ENCODE measurements at places on chromosomes 2 and 18.

- no peak for DNase-seq
Observed at GRCh38 chr2:2738276-2738675, 407.2 kb upstream of the MYT1L start.

- DNase-seq = no peak
Observed at GRCh38 chr2:166434491-166434890, 58.7 kb upstream of the SCN9A start.

- no peak for DNase-seq
Observed at GRCh38 chr2:138323382-138324067, 178.0 kb upstream of the SPOPL start.

DNA sequence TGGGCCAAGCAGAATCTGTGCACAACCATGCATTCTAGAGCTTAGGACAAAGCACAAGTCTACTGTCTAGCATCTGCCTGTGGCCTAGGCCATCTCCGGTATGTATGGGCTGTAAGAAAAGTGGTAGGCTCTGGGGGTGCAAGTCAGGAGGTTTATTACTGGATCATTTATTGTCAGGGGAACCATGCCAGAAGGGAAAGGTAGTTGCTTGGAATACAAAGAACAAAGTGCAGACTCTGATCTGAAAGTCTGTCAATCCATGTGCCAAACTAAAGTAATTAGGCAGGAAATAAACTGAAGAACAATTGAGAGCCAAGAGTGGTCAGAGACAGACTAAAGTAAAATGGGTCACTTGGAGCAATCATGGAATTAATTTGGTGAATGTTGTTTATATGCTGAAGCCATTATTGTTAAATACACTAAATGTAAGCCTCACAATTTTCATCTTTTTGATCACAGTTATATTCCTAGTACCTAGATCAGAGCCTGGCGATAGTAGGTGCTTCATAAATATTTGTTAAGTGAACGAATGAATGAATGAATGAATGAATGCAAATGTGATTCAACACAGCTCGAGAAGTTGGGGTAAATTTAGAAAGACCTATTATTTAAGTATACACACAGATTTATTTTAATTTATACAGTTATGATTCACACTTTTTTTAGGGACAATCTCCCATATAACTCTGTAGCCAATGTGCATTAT, 260.7 kb upstream of the STON1 start:
- no peak for DNase-seq

- no peak for DNase-seq
Observed at GRCh38 chr2:54589340-54590215, 133.5 kb downstream of the SPTBN1 start.

GRCh38 chr2:68411397-68412126, 46.5 kb downstream of the PLEK start:
- no peak for DNase-seq

- no peak for DNase-seq
Observed at GRCh38 chr2:207331674-207332073, 165.9 kb upstream of the KLF7 start.

DNA sequence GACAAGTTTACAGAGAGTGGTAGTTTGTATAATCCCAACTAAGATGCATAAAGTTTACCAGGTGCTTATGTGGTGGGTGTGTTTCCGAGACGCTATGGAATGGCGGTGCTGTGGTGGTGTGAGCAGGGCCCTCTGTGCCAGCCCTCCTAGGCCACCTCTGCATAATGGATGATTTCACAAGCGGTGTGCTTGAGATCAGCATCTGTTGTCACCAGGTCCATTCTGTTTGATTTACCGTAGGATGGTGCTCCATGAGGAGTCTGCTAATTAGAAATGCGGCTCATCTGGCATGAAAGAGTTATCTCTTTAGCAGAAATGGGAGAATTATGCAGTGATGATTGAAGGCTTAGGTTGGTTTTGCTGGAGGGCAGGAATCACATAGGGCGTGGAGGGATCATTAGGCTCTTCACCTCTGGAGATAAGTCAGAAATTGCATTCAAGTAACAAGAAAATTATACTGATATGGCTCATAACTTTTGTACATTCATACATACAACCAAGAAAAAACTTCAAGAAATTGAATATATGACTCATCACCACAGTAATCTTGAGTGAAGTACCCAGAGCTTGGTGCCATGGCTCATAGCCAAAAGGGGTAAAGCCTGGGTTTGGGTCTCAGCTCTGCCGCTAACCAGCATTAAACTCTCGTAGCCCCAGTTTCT, 41.4 kb downstream of the CRIM1 start:
- DNase-seq = no peak

DNA sequence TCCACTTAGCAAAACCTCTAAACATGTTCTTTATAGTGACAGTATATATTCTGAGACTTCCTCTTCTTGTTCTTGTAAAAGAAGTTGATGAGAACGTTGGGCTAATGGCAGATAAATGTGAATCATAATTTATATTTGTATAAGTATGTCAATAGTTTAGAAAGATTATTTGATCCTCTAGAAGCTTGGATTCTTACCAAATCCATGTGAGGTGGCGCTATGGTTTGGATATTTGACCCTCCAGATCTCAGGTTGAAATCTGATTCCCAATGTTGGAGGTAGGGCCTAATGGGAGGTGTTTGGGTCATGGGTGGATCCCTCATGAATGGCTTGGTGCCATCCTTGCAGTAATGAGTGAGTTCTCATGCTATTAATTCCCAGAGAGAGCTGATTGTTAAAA, 29.8 kb upstream of the SCN1A start:
- no peak for DNase-seq

- no peak for DNase-seq
Observed at GRCh38 chr2:188647430-188648070, 326.6 kb upstream of the COL3A1 start.

GRCh38 chr2:207180741-207181140, 15.0 kb upstream of the KLF7 start:
- DNase-seq = no peak

- DNase-seq = no peak
Observed at GRCh38 chr2:75870651-75871137, 160.0 kb upstream of the GCFC2 start.

DNA sequence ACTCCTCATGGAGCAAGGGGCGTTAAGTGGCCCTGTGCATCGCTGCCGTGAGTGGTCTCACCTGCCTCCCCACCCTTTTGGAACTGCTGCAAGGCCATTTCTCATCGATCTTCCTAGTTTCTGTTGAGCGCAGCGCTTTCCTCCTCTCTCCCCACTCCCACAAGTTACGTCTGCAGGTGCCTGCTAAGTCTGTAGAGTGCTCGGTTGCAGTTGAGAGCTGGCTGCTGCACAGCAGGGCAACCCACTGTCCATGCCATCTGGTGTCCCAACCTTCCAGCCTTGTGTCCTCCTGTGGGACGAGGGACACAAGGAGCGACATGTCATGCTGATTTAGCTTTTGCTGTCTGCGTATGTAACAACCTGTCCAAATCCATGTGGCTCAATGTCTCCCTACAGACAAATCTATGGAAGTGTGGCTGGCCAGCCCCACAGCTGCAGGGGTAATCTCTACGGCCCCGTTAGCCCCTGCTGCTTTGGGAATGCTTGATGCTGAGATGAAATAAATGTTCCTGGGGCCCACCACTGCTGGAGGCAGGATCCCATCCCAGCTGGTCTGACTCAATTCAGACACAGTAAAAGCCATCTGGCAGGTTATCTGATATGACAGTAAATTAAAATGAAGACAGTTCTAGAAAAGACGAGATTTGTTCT, 68.1 kb upstream of the TCF7L1 start:
- no peak for DNase-seq

DNA sequence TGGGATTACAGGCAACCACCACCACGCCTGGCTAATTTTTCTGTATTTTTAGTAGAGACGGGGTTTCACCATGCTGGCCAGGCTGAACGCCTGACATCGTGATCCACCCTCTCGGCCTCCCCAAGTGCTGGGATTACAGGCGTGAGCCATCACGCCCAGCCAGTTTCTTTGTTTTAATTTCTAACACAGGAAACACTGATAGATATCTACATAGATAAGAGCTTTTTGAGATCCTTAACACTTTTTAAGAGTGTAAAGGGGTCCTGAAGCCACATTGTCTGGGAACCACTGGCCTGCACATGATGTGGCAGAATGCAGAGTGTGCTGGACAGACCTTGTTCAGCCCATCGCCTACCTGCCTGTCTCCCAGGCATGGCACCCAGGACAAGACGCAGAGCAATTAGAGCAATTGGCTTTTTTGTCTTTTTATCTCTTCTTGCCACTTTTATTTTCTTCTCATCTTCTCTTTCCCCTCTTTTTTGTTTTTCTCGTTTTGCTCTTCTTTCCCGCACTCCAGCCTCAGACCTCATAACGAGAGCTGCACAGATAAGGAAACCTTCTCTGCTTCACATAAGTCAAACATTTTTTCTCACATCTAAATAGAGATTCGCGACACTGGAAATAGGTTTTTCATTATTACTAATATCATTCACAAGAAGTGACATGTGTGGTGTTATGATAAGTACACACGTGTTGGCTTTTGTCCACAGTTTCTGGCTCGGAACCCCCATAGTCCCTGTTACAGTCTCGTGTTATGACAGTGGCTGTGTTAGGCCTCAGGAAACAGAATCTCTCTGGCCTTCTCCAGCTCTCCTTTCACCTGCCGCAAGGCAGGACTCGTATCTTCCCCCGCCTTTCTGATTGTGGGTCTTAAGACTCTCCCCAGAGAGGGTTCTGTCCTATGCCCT, 25.2 kb upstream of the GPR55 start:
- DNase-seq = no peak

DNA sequence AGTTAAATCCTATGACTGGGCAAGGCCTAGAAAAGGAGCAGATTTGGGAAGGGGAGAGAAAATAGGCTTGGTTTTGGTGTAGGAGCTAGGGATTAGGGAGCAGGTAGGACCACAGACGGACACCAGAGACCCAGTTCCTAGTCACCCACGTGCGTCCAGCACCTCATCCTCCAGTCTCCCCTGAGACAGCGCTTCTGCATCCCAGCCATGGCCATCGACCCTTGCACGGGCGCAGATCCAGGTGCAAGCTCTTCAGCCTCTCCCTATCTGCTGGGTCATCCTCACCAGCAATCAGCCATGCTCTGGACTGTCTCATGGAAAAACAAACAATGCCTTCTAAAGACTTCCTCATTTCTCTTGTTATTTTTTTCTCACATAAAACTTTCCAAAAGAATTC, 246.8 kb upstream of the RAB6C start:
- DNase-seq = no peak

- DNase-seq = no peak
Observed at GRCh38 chr2:206805887-206806607, 40.6 kb downstream of the FASTKD2 start.

DNA sequence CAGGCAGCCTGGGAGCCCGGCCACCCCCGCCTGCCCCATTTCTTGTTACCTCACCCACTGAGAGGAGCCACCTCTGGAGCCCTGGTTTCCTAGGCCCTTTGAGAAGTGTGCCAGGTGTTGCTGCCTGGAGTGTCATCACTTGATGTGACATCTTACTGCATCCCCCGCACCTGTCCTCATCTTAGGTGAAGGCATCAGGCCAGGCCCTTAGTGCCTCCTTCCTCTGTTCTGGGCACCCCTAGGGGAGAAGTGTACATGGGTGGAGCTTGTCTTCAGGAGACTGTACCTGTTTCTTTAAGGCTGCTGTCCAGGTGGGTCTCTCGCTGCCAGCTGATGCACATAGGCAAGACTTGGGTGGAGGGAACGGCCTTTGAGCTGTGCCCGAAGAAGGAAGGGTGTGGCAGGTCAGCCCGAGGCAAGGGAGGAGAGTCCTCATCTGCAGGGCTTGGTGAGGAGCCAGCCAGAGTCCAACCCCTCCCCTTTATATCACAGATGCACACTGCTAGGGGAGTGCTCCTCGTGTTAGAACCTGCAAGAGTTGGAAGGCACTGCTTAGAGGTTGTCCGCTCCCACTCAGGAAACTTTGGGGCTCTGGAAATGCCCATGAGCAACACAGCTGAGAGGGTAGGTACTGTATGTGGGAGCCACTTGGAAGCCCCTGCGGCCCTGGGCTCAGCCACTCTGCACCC, 45.9 kb downstream of the NCK2 start:
- DNase-seq = no peak

DNA sequence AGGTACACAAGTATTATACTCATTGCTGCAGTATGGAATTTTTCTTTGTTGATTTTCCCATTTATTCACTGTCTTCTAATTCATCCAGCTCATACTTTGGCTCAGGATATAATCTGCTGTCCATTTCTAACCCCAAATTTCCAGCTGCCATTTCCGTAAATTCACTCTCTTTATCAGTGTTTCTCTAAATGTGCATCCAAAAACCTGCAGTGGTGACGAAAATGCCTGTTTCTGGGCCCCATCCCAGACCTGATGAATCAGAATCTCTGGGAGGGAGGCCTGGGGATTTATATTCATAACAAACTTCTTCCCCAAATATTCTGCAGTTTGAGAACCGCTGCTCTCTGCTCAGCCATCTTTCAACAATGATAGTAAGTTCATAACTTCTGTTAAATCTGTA, 86.6 kb downstream of the VWC2L start:
- no peak for DNase-seq

DNA sequence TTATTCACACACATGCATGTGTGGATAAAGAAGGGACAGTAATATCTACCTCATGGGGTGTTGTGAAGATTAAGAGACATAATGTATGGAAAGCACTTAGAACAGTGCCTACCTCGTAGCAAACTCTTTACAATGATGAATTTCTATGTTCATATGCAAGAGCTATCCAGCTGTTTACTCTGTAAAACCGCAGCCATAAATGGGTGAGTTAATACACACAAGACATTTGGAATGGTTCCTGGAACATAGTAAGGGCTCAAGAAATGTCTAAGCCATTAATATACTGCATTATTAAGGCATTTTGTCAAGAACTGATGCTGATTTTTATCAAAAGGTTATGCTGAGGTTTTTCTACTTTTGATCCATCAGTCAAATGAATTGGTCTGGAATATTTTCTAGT, 1076.2 kb downstream of the TSN start:
- DNase-seq = no peak

GRCh38 chr2:11753886-11754699, 7.7 kb downstream of the LPIN1 start:
- DNase-seq = no peak

DNA sequence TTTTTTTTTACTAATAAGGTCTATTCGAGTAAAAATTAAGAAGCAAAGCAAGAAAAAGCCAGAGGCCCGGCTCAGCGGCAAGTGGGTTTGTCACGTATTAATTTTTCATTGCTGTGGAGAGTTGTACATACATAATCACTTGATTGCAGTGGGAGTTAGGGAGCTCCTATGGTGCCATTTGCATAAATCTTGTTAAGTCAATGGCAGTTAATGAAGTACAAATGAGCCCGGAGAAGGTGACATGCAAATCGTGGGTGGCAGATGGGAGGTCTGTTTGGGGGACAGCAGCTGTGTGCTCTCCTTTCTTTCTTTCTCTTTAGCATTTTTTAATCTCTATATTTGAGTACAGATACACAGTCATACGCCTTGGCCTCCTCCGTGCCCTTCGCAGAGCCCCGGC, 317.0 kb downstream of the AGAP1 start:
- no peak for DNase-seq

Measured in right renal pelvis (tissue), 4 donors.